ENCODE measurements at places on chromosomes 1 and 21. TPM values are rescaled to one million over a fixed set of nuclear protein-coding genes. Genes with fewer than 3 reads are reported as not detected.

Gene ZBED6
- 29.5 TPM for total RNA-seq

Gene TSTD1
- 50.6 TPM for total RNA-seq

- no peaks in the 10 kb centered on the region for H3K36me3 ChIP-seq
- no peak for DNase-seq
- no peaks in the 10 kb centered on the region for H3K4me1 ChIP-seq
Measured at GRCh38 chr1:7893529-7894180, 40.8 kb upstream of the UTS2 start.

Gene CYP4A22
- not detected for total RNA-seq

DNA sequence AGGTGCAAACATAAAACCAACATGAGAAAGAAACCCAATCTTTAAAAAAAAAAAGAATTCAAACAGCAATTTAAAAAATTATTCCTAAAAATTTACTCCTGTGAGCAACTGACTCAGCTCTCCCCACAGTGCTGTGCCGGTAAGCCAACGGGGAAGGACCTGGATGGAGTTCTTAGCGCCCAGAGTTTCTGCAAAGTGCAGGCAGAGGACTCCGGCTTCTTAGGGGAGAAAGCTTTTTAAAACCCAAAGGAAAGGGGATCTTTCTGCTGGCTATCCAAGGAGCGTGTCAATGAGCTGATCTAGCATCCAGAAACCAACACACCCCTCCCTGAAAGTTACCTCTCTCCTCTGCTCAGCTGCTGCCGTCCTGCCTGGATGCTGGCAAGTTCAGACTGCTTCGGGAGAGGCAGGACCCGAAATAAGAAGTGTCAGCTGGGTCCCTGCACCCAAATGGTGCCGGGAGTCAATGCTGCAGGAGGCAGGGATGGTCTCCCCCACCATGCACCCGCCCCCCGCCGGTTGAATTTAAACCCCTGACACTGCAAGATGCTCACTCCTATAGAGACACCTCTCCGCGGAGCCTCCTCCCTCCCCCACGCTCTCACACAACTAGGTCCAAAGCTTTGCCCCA is 32.2 kb upstream of the H6PD start:
- H3K27ac ChIP-seq = no peak overlapping the region
- no peak overlapping the region for H3K4me3 ChIP-seq
- H3K4me1 ChIP-seq = peaks cover 23% of the 10 kb centered on the region
- DNase-seq = no peak

DNA sequence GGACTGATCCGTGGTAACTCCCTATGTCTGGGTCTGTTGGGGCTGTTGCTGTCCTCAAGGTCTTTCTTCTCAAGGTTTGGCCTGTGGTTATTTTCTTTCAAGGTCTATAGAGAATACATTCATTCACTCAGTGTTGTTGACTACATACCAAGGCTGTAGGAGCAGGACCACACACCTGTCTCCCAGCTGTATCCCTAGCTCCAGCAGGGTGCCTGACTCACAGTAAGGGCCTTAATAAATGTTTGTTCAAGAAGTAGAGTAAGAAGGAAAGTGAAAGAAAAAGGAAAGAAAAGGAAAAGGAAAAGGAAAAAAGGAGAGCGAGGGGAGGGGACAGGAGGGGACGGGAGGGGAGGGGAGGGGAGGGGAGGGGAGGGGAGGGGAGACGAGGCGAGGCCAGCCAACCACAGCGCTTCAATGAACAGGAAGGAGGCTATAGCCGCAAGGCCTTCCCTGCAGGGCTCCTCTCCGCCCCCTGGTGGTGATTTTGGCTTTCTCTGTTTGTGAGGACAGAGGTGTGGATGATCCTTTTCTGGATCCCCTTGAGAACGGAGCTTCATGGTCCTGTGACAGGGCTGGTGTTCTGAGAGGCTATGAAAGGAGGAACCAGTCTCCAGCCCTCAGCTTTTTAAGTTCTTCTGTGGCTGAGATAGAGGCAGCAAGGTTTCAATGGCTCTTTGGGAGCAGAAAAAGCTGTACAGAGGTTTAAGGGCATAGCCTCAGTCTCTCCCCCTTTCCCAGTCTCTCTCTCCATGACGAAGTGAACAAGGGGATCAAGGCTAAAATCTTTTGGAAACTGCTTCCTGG is 30.6 kb upstream of the LCE5A start:
- no peaks in the 10 kb centered on the region for H3K4me1 ChIP-seq
- H3K36me3 ChIP-seq = no peaks in the 10 kb centered on the region
- H3K4me3 ChIP-seq = no peak overlapping the region
- peak; percentile 70 for DNase-seq
- no peak overlapping the region for H3K27ac ChIP-seq
- H3K27me3 ChIP-seq = no peaks in the 10 kb centered on the region
